Colonic mucosa (tissue), 4 donors: ENCODE measurements at places on chromosomes 4 and X.

DNA sequence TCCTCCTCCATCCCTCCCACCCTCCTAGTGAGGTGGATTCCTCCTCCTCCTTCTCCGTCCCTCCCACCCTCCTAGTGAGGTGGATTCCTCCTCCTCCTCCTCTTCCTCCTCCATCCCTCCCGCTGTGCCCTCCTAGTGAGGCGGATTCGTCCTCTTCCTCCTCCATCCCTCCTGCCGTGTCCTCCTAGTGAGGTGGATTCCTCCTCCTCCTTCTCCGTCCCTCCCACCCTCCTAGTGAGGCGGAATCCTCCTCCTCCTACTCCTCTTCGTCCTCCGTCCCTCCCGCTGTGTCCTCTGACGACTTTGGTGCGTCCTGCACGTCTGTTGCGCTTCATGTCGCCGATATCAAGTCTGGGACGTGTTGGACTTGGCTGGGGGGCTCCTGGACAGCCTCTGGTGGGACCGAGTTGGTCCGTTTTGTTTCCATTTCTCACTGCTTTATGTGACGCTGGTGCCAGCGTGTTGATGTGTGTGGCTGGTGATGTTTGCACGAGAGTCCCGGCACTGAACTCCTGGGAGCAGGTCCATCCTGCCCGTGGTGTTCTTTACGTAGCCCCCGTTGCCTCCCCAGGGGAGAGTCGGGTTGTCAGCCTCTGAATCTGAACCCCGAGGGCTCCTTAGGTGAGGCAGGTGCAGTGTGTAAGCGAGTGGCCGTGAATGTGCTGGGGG is 5.4 kb downstream of the AKAP17A start:
- DNase-seq, result no peak

DNA sequence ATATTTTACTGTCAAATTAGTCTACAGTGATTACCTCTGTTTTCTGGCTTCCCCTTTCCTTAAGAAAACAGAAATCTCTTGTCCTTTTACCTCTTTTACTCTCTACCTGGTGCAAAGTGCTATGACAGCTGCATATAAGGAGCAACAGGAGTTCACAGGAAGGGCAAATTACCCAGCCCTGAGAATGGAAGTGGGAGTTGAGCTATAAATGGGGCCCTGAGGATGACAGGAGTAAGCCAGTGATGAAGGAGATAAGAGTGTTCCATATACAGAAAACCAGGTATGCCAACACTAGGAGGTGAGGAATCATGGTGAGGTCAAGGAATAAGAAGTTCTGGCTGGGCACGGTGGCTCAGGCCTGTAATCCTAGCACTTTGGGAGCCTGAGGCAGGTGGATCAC is 4.5 kb upstream of the HSD17B13 start:
- DNase-seq, result no peak

- DNase-seq, result no peak
These were observed 689 bp downstream of the SSR4 start for GRCh38 chrX:153794897-153795816.

- DNase-seq, result no peak
These were observed 1.1 kb downstream of the TMEM35A start for GRCh38 chrX:101079736-101080270.

GRCh38 chr4:112038861-112039260 is 106.4 kb upstream of the FAM241A start:
- DNase-seq, result no peak

DNA sequence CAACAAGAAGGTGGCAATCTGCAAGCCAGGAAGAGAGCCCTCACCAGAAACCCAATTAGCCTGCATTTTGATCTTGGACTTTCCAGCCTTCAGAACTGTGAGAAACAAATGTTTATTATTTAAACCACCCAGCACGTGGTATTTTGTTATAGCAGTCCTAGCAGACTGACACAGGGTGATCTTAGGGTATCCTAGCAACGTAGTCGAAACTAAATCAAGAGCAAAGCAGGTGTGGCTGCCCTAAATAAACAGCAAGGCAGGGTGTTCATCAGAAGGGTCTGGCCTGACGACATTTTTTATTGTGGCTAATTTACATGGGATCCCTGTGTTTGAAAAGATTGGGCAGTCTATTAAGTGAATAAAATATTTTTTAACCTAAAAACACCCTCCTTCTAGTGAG is 198.8 kb downstream of the VEGFC start:
- DNase-seq, result no peak

- no peak for DNase-seq
These were observed 39.9 kb downstream of the ATG4A start for GRCh38 chrX:108131471-108131870.

DNA sequence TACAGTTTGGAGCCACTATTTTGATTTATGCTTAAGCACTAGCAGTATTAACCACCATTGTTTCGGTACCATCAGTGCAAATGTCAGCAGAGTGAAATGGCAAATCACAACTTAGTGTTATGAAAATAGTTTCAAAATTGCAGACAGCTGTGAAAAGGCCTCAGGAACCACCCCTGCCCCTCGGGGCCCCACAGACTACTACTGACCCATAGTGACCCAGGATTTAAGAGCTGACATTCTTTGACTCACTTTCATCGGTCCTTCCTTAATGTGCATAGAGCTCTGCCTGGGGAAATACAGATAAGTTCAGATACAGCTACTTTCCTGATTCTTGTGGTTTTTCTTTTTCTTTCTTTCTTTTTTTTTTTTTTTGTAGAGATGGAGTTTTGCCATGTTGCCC is 3.3 kb upstream of the BBS7 start:
- DNase-seq, result no peak

GRCh38 chrX:107684956-107685385 is 56.7 kb downstream of the PRPS1 start:
- DNase-seq, result peak; percentile 78

GRCh38 chr4:158630893-158631292 is 40.8 kb downstream of the C4orf46 start:
- peak; percentile 34 for DNase-seq

DNA sequence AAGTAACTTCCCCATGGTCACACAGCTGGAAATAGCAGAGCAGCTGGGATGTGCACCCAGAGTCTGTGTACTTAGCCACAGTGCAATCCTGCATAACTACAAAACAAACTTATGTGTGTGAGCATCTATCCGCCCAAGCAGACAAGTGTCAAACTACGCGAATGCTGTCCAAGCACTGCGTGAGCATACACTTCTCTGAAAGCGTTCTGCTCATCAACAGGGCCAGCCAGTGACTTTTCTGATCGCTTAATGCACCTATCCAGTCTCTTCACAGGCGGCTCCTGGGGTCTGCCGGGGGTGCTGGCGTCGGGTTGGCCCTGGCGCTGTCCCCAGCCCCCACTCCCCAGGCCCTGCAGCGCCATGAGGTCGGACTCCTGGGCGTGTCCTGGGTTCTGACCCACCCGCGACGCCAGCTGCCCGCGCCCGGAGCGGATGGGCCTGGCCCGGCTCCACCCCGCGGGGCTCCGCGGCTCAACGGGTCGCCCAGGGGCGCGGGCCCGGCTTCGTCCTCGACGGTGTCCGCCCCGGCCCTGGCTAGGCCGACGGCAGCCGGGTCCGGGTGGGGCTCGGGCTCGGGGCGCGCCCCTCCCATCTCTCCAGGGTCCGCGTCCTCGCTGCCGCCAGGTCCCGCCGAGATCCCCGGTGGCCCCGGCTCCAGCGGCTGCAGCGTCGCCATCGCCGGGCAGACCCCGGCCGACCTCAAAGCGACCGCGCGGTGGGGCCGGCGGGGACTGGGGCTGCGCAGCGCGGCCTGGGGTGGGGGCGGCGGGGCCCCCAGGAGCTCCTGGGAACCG is 1.3 kb upstream of the ZNF141 start:
- peak; percentile 31 for DNase-seq

GRCh38 chrX:105190252-105190853 is 30.1 kb downstream of the TEX13A start:
- DNase-seq, result peak; percentile 28

DNA sequence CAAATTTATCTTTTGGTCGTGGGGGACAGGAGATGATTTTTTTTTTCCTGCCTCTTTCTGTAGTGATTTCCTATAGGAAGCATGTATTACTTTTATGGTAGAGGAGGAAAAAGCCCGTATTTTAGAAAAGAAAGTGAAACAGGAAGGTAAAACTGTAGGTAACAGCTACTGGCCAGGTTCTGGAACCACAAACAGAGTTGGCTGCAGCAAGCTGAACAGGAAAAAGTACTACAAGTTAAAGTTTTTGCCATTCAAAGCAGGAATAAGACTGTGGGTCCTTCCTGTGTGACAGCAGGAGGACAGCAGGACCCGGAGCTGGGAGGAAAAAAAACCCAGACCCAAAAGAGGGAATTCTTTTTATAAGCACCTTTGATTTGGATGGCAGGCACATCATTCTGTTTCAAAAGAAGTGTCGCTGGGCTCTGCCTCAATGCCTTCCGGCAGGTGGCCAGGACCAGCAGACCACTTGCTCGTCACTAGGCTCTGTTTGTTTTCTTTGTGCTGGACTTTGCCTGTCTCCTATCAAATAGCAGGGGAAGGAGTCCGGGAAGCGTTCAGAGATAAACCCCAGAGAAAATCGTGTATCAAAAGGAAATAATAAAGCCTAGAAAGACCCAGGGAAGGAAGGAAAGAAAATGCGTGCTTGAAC is 277.9 kb downstream of the ADGRA3 start:
- DNase-seq, result peak; percentile 59

DNA sequence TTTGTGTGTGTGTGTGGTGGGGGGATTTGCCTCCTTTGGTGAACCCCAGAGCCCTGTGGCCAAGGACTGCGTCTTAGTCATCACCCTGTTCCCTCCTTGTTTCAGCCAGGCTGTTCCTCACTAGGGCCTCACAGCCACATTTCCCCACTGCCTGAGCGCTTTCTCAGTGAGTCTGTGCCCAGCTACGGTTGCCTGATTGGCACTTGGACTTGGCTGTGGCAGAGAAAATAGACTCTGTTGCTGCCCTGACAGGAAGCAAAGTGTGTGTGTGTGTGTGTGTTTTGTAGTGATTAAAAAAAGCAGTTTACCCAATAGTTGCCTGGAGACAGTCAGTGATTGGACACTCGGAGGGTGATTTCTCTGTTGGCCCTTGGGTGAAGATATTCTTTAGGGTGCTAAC is 113.0 kb downstream of the UCHL1 start:
- DNase-seq, result no peak

- DNase-seq, result no peak
These were observed 230.2 kb downstream of the AFAP1 start for GRCh38 chr4:7709431-7709830.

GRCh38 chr4:76689145-76689817 is 208.7 kb downstream of the SOWAHB start:
- DNase-seq, result peak; percentile 58

DNA sequence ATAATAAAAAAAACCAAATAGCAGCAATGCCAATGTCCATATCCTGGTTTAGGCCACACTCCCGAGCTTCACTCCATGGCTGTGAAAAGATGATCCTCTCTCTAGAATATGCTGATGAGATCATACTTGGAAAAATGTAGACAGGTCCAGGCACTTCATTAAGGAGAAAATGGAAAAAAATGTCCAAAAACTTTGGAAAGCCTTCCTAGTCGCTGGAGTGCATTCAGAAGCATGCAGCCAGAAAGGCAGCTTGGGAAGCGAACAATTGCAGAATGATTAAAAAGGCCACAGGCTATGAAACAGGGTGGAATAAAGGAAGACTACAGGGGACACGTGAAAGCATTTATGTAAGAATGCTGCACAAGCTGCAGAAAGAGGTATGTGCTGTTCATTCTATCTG is 165.6 kb upstream of the HCCS start:
- DNase-seq, result no peak

GRCh38 chr4:168562041-168562571 is 65.3 kb downstream of the PALLD start:
- DNase-seq, result no peak

DNA sequence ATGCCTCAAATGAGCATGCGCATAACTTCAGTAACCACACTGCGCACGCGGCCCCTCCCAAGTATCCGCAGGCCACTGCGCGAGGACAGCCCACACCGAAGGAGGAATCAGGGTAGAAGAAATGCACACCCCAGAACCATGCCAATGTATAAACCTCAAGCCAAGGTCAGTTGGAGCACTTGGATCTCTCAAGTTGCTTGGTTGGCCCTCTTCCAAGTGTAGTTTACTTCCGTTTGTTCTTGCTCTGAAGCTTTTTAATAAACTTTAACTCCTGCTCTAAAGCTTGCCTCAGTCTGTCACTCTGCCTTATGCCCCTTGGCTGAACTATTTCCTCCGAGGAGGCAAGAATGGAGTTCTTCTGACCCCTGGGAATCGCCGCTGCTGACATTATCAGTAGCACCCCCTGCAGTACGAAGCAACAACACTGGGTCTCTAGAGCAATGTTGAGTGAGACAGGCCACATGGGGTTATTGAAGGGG is 22.0 kb upstream of the SPINK2 start:
- no peak for DNase-seq

GRCh38 chr4:175252642-175253041 is 334.5 kb downstream of the ADAM29 start:
- no peak for DNase-seq

DNA sequence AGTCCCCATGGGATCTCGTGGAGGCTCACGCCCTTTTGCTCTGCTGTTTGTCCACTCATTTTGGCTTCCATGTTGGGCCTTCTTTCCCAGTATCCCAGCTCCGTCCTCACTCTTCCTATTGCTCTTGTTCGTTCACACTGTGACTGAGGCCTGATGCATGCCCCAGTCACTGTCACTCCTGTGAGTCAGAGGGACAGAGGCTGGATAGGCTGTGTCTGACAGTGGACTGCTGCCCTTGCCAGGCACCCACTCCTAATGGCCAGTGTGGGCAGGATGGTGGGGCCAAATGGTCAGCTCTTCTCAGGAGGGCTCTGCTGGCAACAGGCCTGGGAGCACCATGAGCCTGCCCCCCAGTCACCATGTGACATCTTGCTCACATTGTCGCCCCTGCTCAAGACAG is 40.0 kb downstream of the HADH start:
- no peak for DNase-seq

- no peak for DNase-seq
These were observed 172.8 kb upstream of the APOOL start for GRCh38 chrX:84830836-84831235.

- DNase-seq, result no peak
These were observed 89.1 kb downstream of the FNIP2 start for GRCh38 chr4:158857951-158858350.

- DNase-seq, result no peak
These were observed 19.1 kb upstream of the MUC7 start for GRCh38 chr4:70452946-70453345.

DNA sequence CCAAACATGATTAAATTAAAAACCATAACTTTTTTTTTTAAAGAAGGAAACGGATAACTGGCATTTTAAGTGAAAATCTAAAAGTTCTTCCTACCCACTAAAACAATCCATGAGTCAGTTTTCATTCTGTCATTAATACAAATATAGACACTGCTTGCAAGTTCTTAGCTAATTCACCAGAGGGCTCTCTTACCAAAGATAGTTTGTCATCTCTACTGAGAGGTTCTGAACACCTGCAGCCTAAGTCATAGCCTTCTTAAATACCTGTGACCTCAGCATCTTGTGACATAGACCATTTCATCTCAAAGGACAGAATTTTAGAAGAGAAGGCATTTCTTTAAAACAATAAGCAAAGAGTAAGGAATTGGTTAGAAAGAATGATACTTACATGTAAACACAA is 65.3 kb upstream of the FAM120C start:
- DNase-seq, result no peak

- DNase-seq, result no peak
These were observed 8.0 kb downstream of the OFD1 start for GRCh38 chrX:13742397-13743176.

GRCh38 chrX:2536141-2536540 is 35.4 kb upstream of the DHRSX start:
- DNase-seq, result no peak

- DNase-seq, result no peak
These were observed 679.1 kb upstream of the CPEB2 start for GRCh38 chr4:14323191-14323590.
